Activated T-cell treated with anti-CD3 and anti-CD28 coated beads, Interleukin-2, amount 50 U/mL, for 4 hours (primary cell): ENCODE measurements at places on chromosomes 5 and 9.
A peak's percentile ranks its signal among the peaks of the same experiment; 100 is the strongest.

DNA sequence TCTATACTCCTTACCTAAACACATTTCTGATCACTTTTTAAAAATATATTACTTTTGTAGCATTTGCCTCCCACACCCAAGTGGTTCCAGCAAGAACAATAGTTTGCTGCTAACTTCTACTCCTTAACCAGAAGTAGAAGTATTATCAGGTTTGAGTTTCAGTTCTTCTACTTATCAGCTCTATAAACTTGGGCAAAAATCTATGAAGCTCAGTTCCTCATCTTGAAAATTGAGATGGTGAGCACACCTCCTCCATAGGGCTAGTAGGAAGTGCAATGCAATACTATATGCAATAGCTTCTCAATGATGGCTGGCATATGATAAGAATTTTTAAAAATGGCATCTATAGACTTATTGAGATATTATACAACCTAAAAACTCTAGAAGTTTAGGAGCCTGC lies 283.7 kb downstream of the TLR4 start:
- no peak for DNase-seq

DNA sequence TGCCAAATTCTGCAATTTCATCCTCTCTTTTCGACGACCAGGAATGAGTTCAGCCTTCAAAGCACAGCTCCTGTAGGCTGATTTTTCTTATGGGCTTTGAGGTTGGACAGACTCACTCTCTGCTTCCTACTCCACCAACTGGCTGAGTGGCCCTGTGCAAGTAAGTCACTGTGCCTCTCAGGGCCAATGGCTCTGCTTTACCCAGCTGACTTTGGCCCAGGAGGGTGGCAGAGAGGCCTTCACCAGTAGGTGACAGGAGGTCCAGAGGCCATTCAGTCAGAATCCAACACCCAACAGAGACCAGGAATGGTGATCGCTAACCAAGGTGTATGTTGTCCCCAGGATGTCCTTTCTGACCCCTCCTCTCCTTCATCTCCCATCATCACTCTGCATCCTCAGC lies 49.5 kb upstream of the ALDH1B1 start:
- DNase-seq = no peak

- DNase-seq = no peak
These were observed 86.6 kb upstream of the ANKH start for GRCh38 chr5:14958188-14958587.

GRCh38 chr5:10476878-10477277 lies 35.2 kb downstream of the ROPN1L start:
- DNase-seq = no peak

- DNase-seq = no peak
These were observed 2.2 kb downstream of the NTNG2 start for GRCh38 chr9:132163876-132164603.

GRCh38 chr5:120901199-120901598 lies 437.1 kb downstream of the PRR16 start:
- DNase-seq = no peak

DNA sequence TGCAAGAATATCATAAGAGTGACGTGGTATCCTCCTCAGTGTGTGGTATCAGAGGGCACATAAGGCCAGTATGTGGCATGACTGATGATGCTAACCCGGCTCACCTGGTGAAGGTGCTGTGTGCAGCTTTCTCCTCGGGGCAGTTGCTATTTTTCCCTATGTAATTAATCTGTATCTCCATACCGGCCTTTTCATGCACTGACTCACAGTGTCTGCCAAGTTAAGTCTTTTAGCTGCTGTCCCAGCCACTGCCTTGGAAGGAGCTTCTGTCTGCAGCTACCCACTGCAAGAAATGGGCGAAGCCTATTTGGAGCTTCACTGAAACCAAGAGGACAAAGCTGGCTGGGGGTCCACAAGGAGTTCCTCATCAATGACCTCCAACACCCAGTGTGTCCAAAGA lies 46.0 kb downstream of the NXNL2 start:
- DNase-seq = no peak

DNA sequence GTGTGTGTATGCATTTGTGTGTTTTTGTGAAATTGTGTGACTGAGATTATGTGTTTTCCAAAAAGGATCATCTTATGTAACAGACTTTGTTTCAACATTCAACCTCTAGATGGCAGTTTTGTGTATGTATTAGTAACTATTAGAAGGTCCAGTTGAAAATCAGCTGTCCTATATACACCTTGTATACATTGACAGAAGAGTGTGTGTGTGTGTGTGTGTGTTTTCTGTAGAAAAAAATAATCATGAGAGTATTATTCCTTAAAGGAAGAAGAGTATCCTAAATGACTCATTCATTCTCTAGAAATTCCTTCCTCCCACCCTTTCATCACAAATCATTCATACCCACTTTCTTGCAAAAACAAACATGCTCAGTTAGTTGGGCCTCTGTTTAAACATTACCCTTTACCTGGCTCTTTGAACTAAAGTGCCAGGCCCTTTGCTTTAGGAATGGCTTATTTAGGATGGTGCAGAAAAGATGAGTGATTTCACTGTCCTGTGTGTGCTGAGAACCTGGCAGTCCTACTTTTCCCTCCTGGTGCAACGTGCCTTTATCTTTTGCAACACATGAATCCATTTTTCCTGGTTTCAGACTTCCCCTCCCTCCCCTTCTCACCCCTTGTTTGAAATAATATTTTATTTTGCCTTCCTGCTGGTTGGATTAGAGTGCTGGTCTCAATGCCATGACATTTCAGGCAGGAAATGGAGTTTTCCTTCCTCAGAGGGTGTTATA lies 152.2 kb downstream of the ARHGAP26 start:
- DNase-seq = no peak

GRCh38 chr5:14913096-14913495 lies 41.5 kb upstream of the ANKH start:
- DNase-seq = no peak

GRCh38 chr5:130324953-130325671 lies 420.8 kb downstream of the CHSY3 start:
- DNase-seq = no peak

GRCh38 chr5:38453506-38453905 lies 102.9 kb downstream of the LIFR start:
- peak; percentile 9 for DNase-seq

DNA sequence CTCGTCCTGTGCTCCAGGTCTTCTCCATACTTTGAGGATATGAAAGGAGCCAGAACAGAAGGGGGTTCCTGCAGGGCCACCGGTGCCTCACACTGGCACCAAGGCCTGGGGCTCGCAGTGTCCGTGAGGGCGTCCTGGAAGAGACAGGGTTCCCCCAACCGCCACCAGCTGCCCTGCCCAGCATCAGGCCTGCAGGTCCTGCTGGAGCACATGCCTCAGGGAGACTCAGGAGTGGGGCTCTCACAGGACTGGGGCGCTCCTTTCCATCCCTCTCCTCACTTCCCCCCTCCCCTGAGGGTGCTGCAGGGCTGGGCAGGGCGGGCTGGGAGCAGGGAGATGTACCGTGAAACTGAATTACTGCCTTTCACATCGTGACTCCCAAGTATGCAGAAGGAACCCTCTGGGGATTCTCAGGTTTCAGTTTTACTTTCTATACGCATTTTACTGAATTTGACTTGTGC lies 31.7 kb downstream of the CEP72 start:
- no peak for DNase-seq

DNA sequence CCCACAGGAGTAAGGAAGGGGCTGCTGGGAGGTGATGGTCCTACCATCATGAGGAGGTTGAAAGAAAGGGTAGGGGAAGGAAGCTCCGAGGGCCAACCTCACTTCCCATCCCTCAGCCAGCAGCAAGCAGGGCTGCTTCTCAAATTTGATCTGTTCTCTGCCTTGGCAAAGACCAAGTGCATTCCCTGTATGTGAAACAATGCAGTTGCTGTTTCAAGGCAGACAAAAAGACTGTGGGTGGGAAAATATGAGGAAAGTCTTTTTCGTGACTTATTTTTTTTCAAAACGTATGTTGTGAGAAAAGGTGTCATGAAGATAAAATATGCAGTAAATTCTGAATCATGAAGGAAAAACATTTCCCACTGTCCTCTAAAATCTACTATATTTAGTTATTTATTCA lies 165.9 kb downstream of the ARSB start:
- no peak for DNase-seq

GRCh38 chr9:128394379-128395168 lies 23.4 kb downstream of the URM1 start:
- DNase-seq = no peak

DNA sequence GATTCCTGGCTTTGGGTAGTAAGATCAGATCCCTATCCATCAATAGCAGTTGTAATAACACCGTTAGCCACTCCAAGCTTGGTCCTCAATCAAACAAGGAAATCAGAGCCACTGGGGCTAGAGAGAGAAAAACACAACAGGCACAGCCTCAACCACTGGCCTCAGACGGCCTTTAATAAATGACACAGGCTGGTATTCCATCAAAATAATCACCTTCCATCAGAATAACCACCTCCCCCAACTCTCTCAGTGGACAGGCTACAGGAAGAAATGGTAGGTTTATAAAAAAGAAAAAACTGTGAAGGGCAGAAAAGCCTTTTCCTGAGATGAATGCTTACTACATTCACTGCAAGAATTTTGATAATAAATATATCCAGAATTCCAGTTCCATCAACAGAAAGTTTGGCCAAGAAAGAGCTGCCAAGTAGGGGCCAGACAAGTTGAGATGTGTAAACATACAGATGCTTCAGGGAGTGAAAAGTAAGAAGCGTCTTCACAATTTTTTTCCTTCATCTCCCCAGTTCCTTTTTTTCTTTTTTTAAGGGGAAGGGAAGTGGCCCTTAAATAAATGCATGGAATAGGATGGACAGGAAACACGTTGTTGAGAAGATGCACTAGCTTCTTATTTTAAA lies 5.5 kb downstream of the FOXD1 start:
- no peak for DNase-seq

GRCh38 chr5:23013395-23013998 lies 160.4 kb upstream of the CDH12 start:
- DNase-seq = no peak

DNA sequence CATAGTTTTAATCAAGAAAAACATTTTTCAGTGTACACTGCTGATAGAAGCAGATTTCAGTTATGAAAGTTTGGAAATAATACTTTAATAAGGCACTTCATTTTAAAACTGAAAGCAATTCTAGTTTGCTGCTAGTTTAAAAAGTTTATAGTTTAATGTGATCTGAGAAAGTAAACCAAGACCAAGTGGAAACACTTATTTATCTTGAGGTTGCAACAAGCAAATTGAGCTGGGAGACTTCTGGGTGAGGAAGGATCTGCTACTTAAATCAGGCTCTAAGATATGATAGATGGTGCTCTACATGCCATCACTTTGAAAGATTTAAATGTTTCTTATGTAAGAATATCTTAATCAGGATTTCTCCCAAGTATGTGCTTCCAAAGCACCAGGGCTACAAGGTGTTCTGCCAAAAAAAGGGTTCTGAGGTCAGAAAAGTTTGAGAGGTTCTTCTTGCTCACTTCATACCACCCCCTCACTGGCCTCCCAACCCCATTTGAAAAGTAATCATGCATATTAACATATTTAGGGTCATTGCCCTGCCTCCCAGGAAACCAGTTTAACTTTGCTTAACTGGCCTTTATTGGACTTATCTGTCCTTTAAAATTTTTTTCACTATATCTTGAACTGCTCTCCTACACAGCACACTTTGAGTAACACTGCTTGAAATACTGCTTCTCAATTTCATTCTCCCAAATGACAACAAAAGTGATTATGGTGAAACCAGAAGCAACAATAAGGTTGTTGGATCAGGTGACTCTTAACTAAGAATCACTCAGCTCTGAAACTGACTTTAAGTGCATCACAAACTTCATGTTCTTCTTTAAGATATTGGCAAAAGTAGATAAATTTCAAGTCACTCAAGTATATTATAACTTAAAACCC lies 15.5 kb downstream of the SLC44A1 start:
- DNase-seq = no peak

GRCh38 chr9:79129865-79130480 lies 441.8 kb upstream of the TLE4 start:
- no peak for DNase-seq

DNA sequence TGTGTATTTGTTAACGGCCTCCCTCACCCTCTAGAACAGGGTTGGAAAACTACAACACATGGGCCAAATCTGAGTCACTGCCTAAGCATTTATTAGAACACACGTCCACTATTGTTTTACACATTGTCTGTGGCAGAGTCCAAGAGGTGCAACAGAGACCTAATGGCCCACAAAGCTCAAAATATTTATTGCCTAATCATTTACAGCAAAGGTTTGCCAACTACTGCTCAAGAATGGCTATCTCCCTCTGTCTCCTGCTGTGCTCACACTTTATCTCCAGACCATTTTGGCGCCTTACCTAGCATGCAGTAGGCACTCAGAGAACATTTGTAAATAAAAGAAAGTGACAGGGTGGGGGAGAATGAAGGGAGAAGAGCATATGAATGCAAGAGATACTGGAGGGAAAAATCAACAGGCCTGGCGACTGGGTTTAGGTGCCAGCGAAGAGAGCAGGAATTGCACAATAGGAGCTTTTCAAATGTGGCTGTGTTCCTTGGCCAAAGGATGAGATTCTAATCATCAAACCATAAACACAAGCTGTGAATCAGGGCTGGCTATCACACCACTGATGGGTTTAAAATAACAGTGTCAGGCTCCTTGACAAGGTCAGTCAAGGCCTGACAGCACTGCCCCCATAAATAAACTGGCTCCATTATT lies 80.3 kb downstream of the EPB41L4A start:
- no peak for DNase-seq

DNA sequence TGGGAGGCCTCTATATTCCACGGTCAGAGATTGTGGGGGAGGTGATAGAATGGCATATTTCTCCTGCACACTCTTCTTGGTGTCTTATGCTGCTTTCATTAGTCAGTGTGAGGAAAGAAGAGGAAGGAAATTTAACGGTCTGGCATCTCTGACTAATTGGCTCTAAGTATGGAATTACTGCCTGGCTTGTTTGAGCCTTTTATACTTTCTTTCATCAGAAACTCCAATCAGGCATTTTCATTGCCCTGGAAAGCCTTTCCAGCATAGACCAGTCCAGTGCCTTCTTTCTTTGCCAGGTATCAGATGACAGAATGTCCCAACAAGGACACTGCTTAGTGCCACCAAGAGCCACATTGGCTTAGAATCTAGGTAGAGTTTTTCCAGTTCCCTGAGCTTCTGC lies 30.2 kb downstream of the CYSTM1 start:
- no peak for DNase-seq

GRCh38 chr5:125476901-125477585 lies 730.6 kb upstream of the ZNF608 start:
- DNase-seq = no peak

GRCh38 chr5:74660873-74661272 lies 20.3 kb upstream of the ENC1 start:
- DNase-seq = no peak

GRCh38 chr5:107074996-107075395 lies 595.7 kb downstream of the EFNA5 start:
- DNase-seq = no peak

- DNase-seq = no peak
These were observed 8.3 kb upstream of the XPA start for GRCh38 chr9:97705354-97705950.

- DNase-seq = no peak
These were observed 779.9 kb upstream of the CDH6 start for GRCh38 chr5:30413540-30413939.

DNA sequence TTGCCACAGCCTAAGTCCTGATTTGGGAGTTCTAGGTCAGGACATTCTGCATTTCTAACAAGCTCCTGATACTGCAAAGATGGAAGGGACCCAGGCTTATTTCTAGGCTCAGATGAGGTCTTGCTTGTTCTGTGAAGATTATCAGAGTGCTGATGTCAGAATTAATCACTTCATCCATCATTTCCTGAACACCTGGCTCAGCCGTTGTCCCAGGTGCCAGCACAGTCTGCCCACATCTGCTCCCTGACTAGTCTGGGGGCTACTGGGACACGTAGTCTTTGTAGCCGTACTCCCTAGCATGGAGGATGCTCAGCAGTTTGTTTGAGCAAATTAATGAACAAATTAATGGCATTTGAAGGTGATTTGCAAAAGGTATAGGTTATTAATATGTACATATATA lies 17.9 kb upstream of the SPINK4 start:
- no peak for DNase-seq
